ENCODE measurements at places on chromosomes 7 and 10.

DNA sequence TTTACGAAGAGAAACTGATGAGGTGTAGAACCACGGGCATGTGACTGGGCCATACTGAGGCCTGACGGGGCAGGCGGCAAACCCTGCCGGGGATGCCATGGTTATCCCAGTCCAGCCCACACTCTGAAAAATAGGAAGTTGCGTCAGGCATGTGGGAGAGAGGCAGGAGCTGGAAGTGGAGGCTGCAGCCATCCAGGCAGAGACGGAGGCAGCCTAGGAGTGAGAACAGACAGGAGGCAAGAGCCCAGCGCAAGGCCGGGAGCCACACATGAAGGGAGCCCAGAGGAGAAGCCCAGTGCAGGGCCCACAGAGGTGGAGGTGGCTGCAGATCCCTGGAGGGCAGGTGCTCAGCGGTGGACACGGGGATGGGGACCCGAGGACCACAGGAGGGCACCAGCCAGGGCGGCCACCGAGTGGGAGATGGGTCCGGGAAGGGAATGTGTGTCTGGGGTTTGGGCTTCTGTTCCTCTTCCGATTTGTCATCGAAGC lies 175.2 kb upstream of the PPP2R2D start:
- no peak for DNase-seq

GRCh38 chr7:137970253-137970975 lies 31.5 kb downstream of the CREB3L2 start:
- DNase-seq, result no peak

DNA sequence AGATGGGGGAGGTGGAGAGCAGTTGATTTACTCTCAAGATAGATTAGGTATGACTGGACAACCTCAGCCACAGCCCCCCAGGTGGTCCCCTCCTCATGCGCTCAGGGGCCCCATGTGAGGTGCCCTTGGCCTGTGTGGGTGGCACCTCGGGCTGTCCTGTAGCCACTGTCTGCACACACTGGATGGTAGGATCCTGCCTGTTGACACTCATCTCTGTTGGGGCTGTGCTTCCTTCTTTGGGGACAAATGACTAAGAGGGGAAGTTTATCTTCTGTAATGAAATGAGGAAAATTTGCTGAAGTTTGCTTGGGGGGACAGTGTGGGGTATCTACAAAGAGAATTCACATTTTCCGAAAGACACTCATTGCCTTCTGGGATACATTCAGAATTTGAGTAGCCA lies 53.6 kb upstream of the ANTXRL start:
- DNase-seq, result no peak

DNA sequence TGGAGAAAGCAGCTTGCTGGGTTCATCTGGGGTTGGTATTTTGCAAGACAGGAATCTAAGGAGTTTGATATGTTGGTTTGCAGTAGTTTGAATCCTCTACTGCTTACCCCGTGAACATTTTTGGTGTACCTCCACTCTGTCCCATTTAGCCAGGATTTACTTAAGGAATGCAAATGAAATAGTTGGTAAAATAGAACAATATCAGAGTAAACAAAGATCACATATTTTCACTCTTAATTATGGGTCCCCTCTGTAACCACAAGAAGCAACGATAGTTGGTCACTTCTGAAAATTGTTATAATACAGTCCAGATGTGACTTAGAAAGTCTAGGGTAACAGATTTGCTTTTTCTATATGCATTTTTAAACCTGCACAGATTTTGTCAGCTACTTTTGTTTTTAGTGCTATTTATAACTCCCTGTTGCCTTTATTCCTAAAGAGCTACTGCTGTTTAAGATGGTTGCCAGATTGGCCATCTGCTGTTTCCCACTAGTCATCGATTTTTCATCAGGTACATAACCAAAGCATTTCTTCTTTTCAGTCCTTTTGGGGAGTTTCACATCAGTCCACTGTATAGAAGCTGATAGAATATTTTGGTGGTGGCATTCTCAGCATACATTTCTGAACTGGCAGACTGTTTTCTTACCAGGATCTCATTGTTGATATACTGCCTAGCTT lies 37.6 kb downstream of the MAPK8 start:
- DNase-seq, result no peak

- DNase-seq, result no peak
Measured at GRCh38 chr10:128016423-128017060, 109.6 kb downstream of the PTPRE start.

- DNase-seq, result no peak
Measured at GRCh38 chr10:84226616-84227015, 1.3 kb upstream of the LRIT2 start.

GRCh38 chr7:120272261-120272660 lies 714 bp upstream of the KCND2 start:
- no peak for DNase-seq

DNA sequence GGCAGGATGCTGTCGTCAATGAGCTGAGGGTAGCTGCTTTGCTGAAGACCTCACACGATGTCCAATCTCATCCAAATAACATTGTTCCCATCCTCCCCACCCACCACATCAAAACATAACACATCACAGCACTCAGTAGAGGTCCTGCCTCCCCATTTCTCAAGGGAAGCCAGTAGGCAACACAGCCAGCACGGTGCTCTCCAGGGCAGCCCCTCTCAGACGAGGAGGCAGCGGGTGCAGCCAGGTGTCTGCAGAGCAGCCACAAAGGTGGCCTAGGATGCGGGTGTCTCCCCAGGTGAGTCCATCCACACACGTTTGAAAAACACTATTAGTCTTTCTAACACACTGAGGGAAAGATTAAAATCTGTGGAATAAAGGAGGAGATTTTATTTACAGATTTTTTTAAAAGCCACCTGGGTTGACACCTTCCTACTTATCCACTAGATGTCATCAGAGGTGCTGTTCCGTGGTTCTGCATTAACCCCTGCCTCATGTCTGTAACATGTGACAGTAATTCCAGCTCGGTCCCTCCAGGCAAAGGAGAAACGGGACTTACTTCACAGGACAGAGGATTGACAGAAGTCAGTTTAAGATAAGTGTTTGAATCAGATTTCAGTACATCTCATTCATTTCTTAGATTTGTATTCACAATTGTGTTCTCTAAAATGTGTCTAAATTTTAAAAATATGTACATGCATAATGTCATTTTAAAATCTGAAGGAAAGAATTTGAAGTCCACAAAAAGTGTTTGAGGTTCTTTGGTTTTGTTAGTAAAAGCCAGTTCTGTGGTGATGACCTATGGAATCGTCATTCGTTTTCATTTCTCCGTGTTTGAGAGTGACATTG lies 68.0 kb downstream of the LANCL2 start:
- DNase-seq, result no peak

- no peak for DNase-seq
Measured at GRCh38 chr7:17437586-17437985, 139.1 kb downstream of the AHR start.

- no peak for DNase-seq
Measured at GRCh38 chr10:120480065-120480600, 23.1 kb downstream of the PLPP4 start.

DNA sequence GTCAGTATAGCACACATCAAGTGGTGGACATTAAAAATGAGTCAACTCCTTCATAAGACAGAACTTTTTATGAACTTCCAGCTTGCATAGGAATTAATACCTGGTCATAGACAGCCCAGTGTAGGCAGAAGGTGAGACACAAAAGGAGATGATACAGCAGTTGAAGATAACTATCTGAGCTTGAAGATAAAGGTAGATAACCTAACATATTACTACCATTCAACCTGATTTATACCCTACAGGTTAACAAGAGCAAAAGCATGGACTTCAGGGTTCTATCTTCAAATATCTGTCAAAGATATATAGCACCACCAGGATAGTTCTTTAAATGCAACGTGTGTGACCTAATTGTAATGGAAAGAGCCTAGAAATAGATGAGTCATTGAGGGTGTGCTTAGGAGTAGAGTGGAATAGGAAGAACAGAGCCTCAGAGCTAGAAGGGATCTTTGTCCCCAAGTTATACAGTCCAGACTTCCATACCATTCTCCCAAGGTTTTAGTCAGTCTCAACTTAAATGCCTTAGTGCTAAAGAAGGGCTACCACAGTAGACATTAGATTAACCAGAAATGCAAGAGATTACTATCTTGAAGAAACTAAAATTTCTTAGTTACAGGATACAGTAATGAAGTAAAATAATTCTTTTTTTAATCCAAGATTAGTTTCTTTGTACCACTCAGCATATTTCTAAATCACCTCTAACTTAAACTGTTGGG lies 9.2 kb downstream of the ZNF800 start:
- DNase-seq, result no peak

DNA sequence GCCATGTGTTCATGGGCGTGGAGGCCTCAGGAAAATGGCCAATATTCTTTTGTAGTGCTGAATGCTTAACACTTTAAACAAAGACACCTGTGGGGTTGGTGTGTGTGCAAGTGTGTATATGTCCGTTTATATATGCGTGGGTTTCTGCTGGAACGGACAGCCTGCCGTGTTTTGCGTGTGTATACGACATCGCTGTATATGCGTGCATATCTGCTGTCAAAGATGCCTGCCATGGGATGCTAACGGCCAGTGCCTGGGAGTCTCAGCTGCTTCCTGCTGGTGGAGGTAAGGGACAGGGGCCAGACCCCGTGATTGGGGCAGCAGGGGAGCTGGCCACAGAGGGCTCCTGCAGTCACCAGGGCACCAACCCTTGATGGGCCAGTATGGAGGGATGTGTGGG lies 216.3 kb upstream of the SHH start:
- DNase-seq, result no peak

DNA sequence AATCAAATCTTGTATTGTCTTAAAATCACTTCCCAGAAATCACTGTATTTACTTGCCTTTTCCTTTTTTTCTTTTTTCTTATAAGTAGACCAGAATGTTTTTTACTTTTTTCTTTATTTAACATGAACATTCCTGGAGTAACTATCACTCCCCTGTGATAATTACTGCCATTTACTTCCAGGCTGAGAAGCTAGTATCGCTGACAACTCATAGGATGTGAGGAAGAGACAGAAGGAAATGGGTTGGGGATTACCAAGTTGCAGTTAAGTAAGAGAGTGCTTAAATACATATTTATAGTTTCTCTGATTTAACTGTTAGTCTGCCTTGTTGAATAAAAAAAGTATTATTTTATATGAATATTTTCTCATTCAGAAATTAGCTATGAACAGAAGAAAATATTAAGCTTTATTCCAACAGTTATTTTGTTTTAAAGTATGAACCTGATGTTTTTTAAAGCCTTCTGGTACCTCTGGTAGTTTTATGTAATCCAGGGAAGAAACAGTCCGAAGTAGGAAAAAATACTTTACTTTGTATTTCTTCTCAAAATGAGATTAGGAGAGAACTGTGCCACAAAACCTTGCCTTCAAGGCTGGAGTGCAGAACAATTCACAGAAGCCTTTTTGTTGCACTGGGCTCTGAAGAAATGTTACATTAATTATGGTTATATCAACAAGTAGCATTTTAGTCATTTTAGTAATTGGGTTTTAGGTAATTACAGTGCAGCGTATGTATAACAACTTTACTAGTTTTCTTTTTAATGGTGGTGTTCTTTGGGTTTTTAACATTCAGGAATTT lies 72.8 kb downstream of the SHOC2 start:
- DNase-seq, result no peak

- DNase-seq, result no peak
Measured at GRCh38 chr7:11591943-11592342, 240.1 kb downstream of the THSD7A start.

GRCh38 chr7:91940171-91940570 lies 491 bp upstream of the AKAP9 start:
- no peak for DNase-seq

DNA sequence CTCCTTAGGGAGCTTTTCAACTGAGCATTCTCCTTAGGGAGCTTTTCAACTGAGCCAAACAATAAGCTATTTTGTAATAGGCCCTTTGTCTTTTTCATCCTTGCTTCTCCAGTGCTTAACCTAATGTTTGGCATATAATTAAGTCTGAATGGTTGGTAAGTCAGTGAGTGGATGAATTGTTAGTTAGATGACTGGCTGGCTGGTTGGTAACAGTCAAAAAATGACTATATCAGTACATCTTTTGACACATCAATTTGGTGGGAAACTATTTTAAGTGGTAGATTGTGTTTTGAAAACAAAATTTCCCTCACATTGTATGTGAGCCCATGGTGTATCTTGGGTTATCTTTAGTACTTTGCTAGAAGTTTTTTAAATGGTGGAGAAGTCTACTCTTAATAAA lies 16.4 kb downstream of the ING3 start:
- DNase-seq, result no peak

DNA sequence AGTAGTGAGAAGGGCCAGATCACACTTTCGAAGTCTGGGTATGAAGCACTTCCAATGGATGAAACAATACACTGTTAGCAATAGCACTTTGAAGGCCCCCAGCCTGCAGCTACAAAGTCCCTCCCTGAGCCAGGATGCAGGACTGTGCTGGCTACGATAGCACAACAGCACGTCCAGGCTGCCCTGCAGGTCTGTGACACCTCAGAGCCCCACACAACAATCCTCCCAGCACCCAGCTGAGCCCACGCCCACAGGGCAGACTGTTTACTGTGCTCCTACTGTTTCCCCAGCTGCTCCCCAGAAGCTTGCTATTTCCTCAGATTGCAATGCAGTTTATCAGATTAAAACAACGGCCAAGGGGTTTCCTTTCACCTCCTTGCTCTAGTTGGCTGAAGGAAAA lies 71.4 kb downstream of the HTR5A start:
- no peak for DNase-seq

- no peak for DNase-seq
Measured at GRCh38 chr10:132036887-132037675, 28.7 kb upstream of the JAKMIP3 start.

DNA sequence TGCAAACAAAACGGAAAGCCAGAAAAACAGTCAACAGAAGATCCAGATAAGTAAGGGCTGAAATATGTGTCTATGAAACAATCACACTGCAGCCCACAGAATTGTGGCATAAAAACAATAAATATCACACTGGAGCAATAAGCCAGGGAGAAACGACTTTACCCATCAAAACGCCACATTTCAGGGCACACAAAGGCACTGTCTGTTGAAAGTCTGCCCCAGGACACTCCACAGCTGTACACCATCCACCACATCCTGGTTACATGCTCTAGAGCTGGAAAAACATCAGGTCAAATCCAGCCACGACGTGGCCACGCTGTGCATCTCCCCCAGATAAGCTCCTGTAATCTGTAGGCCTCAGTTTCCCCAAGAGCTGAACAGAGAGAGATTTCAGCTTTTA lies 88.7 kb downstream of the COBL start:
- DNase-seq, result no peak

- DNase-seq, result no peak
Measured at GRCh38 chr10:58475322-58476277, 37.1 kb upstream of the BICC1 start.

- no peak for DNase-seq
Measured at GRCh38 chr10:78851647-78852046, 217.1 kb upstream of the ZMIZ1 start.

DNA sequence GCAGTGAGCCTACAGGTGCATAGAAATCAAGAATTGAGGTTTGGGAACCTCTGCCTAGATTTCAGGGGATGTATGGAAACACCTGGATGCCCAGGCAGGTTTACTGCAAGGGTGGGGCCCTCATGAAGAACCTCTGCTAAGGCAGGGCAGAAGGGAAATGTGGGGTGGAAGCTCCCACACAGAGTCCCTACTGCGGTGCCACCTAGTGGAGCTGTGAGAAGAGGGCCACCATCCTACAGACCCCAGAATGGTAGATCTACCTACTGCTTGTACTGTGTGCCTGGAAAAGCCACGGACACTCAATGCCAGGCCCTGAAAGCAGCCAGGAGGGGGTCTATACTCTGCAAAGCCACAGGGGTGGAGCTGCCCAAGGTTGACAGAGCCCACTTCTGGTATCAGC lies 533.5 kb downstream of the GPAM start:
- DNase-seq, result no peak

- DNase-seq, result no peak
Measured at GRCh38 chr10:74417397-74417796, 266.4 kb downstream of the ADK start.

Data from stimulated activated CD8-positive, alpha-beta memory T cell treated with anti-CD3 and anti-CD28 coated beads, Interleukin-7, amount 100 ng/mL, for 1 hour (primary cell).